Progenitor cell of endocrine pancreas (in vitro differentiated cells): ENCODE measurements at places on chromosomes 4 and X.

GRCh38 chr4:69999420-69999819 is 3.7 kb downstream of the STATH start:
- no peak for DNase-seq

- DNase-seq = no peak
Observed at GRCh38 chrX:71109051-71109450, 2.3 kb downstream of the IL2RG start.

- no peak for DNase-seq
Observed at GRCh38 chr4:56995525-56995924, 16.8 kb downstream of the POLR2B start.

DNA sequence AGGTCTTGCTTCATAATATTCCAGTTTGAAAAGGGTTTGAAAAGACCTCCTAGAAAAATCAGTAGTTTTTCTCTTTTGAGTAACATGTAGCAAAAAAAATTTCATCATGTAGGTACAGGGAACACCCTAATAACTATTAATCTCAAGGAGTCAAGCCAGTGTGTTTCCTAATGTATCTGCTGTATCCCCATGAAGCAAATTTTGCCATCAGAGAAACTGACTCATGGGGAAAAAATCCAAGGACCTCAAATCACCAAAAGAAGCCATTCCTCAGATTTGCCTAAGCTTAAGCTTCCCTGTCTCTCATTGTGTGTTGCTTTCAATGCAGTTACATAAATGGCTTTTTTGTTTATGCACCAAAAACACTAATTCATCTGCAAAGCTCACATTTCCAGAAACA is 29.7 kb downstream of the F9 start:
- no peak for DNase-seq

DNA sequence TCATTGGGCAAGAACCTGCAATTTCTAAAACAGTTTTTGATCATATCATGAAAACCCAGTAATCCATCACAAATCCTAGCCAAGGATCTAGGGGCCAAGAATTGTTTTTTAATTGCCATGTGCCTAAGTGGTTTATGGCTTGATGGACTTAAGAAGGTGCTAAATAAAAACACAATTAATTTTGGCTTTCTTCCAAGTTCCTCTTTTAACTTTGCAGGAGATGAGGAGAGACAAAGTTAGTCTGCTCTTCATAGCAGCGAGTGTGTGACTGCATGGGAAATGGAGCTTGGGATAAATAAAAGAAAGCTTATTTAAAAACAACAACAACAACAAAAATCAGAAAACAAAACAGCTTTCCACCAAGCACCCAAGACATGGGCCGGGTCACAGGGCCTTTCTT is 41.4 kb downstream of the ARHGEF9 start:
- DNase-seq = no peak

DNA sequence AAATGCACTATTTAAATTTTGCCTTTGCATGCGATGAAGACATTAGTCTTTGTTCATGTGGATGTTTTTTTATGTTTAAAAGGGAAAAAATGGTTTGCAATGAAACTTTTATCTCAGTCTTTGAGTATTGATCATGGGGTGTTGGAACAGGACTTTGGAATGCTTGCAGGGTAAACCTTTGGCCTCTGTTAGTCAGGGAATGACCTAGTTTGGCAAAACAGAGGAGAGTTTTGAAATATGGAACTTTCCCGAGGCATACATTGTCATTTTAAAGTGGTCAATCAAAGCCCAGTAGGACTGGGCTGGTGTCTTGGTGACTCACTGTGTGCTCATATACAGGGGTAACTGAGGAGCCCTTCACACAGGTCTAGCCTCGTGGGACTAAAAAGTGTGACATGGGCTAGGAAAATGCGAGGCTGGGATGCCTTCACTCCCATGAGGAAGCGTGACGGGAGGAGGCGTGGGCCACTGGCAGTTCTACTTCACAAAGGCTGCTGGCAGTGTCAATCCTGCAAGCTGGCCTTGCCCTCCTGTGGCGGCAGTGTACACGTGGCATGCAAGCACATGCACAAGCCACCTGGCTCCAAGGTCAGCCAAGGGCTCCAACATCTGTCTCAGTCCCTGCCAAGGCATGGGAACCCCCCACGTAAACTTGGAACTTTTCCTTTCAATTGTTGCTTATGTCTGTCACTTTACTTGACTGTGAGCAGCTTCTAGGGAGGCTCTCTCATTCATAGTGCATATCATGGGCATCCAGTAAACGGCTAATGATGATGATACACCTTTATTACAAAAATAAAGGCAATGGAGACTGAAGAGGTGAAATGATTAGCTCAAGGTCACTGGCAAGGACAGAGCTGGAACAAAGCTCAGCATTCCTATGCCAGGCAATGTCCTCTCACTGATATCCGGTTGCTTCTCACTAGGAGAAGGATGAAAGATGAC is 5.2 kb upstream of the F11 start:
- no peak for DNase-seq

- DNase-seq = no peak
Observed at GRCh38 chr4:145904413-145905177, 34.0 kb downstream of the ZNF827 start.

- DNase-seq = no peak
Observed at GRCh38 chr4:42280327-42281095, 116.8 kb upstream of the SHISA3 start.

- no peak for DNase-seq
Observed at GRCh38 chrX:32530802-32531403, 680.4 kb downstream of the DMD start.

DNA sequence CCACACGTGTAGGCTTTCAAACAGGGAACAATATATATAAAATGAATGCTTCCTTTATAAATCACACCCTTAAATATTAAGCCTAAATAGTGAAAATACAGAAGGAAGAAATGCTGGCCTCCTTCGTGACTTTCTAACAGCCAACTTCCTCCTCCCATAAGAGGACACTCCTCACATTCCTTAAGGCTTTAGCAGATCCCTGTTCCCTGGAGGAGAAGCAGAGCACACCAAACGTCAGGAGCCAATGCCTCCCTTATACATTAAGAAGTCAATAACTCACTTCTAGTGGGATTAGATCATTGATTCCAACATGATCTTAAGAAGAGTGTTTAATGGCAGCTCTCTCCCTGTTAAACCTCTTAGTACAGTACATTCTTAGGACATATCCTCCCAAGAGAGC is 108.4 kb upstream of the FAM241A start:
- no peak for DNase-seq

- no peak for DNase-seq
Observed at GRCh38 chrX:19814240-19814639, 73.2 kb downstream of the SH3KBP1 start.

GRCh38 chr4:7526929-7527535 is 92.3 kb upstream of the PSAPL1 start:
- DNase-seq = no peak

GRCh38 chr4:40608628-40609027 is 21.0 kb downstream of the RBM47 start:
- no peak for DNase-seq

DNA sequence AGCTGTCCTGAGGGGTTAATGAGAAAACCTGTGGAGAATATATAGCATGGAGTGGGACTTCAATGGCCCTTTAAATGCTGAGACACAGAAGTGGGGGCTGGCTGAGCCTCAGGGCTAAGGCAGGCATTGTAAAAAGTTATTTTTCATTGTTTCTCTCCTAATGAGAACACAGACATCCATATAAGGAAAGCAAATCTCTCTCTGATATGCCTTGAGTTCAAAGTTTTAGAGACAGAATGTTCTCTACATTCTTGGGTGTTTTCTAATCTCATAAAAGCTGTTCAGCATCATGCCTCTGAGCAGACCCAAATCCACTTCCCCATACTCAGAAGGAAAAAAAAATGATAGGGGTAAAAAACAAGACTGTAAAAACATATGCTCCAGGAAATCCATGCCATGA is 16.8 kb upstream of the RAB40A start:
- DNase-seq = no peak

- no peak for DNase-seq
Observed at GRCh38 chr4:17708992-17709762, 72.2 kb downstream of the FAM184B start.

GRCh38 chr4:89382439-89382838 is 74.8 kb upstream of the GPRIN3 start:
- DNase-seq = no peak

GRCh38 chr4:182137343-182137742 is 105.9 kb upstream of the TENM3 start:
- no peak for DNase-seq

GRCh38 chrX:13000301-13000811 is 25.4 kb downstream of the TMSB4X start:
- DNase-seq = no peak

- DNase-seq = no peak
Observed at GRCh38 chrX:106401965-106402559, 209.7 kb upstream of the RADX start.

- no peak for DNase-seq
Observed at GRCh38 chrX:17496407-17496806, 121.4 kb downstream of the NHS start.

GRCh38 chrX:153401133-153401764 is at the start of gene PNMA6E:
TSS of gene PNMA6E (minus strand) at chrX:153401350. CDS start at chrX:153398849, 2,501 bp downstream.
- DNase-seq = no peak

DNA sequence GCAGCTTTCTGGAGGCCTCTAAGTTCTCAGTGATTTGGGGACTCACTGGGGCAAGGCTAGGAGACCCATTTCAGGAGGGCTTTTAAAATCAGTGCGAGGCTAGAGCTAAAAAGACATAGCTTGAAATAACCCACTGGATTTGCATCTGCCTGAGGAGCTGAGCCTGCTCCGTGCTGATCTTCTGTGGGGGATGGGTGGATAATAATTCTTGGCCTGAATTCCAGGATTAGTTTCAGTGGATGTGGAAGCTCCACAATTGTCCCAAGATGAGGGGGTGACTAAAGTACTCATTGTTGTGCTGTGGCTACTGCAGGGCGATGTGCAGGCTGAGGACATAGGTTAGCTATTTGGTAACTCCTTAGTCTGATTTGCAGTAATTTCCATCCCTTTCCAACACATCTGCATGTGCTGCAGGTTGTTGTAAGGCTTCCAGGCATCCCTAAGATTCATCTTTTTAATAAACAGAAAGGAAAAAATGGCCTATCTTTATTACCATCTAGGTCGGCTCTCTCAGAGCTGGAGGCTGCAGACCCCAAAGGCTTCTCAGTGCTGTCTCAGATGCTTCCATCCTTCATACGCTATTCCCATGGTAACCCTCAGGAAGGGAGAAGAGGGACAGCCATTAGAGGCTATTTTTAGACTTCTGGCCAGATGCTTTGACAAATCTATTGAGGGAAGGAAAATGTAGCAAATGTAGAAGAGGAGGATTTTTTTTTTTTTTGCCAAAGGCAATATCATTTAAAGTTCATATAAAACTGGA is 63.4 kb downstream of the GRXCR1 start:
- DNase-seq = no peak

GRCh38 chrX:139078761-139079280 is 367.3 kb upstream of the FGF13 start:
- DNase-seq = no peak

DNA sequence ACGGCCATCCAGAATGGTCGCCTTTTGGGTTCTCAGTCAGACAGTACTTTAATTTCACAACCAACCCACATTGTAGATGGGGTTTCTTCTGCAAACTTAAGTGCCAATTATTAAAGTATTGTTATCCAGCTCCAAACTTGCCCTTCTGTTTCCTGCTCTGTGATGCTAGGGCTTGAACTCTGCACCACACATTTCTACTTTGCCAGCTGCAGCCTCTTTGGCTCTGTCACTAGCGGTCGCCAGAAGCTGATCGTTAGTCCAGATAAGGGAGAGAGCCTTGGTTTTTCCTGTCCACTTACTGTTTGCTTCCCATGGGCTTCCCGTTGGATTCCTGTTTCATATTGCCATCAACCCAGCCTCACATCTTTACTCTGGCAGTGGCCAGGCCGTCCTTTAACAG is 196.6 kb downstream of the ASB9 start:
- no peak for DNase-seq

DNA sequence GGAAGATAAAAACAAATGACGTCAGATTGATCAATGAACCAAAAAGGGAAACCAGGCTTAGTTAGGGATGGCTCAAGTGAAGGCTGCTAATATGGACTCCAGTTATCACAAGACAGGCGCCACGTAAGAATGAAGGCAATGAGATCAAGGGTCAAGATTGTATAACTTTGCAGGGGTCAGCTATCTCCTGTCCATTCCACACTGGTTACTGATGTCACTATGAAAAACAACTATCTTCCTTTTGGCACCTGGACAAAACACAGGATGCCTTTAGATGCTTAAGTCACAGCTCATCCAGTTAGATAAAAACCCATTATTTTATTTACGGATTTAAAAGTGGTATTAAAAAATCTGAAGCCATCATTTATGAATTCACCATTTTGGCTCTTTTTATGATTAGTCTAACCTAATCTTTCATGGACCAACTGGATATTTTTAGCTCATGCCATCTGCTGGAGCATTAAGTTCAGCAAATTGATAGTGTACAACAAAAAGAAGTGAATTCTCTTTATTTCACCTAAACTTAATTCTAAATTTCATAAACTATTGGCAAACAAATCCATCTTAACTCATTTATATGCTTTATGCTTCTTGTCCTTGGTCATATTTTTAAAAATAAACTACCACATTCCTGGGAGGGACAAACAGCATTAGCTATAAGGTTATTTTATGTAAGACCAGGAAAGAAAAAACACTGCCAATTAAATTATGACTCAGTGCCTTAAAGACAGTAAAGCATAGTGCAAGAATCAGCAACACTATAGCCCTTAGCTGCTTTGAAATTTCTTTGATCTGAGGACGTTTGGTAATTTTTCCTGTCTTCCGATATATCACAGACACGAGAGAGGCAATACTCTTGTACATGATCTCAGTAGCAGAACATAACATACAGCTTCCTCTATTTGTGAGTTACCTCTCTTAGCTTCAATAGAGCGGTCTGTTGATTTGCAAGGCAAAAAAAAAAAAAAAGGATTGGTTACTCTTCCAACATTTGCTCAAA is 27.0 kb downstream of the DHX15 start:
- no peak for DNase-seq

- no peak for DNase-seq
Observed at GRCh38 chrX:43969504-43970501, 3.4 kb downstream of the NDP start.

- DNase-seq = no peak
Observed at GRCh38 chr4:40251366-40251765, 54.5 kb downstream of the RHOH start.

DNA sequence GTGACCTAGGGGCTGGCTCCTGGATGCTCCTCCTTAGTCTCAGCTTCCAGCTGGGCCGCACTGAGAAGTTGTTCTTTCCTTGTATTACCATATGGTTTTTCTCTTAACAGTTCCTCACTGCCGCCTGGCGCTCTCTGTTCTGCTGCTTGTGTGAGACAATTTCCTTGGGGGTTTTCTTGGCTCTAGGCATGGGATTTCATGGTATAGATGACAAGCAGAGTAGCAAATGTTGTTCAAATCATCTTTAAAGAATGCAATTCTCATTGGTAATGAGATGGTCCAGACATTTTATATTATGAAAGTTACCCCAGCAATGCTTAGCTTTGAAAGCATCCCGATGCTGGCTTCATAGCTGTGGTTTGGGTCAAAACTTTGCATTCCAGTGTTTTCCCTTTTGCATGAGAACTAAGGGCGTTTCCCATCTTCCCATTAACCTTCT is 37.6 kb downstream of the SEPTIN11 start:
- no peak for DNase-seq

DNA sequence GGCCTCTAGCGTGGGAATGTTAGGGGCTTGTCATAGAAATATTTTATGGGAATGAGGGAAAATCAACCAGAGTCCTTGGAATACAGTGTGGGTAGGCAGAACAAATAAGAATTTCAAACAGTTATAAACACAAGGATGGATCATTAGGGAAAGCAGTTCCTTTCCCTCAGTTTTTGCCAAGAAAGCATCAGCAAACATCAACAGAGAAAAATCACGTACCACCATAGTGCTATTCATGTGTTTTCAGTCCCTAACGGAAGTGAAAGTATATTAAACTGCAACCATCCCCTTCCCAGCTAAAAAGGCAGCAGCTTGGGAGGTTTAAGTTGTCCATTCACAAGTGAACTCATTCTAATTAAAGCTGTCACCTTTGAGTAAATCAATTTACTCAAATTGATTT is 334.4 kb upstream of the PCDH18 start:
- no peak for DNase-seq
